Nucleus accumbens (tissue), 56 donors: ENCODE measurements at places on chromosomes 5 and 9.

DNA sequence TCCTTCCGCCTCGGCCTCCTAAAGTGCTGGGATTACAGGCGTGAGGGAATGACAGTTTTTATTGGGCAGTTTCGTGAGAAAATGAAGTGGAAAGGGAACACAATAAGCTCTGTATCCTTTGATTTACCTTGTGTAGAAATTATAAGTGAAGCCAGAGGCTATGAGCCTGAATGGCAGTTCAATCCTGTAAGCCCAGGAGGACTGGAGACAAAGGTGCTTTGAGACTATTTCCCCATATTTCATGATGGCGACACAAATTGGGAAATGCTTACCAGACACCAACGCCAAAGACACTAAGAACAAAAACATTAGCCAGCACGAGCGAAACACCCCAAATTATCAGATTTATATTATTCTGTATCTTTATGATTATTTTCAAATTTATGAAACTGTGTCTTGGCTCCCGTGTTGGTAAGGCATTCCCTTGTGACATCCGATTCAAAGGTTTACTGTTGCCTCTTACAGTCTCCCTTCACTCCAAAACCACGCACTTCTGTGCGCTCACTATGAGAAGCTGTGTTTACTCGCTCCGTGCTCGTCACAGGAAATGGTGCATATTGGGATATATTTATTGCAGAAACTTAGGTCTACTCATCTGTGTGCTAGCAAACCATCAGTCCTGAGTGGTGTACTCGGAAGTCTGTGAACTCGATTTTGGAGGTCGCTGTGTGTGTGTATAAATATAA, 73.9 kb downstream of the SH3PXD2B start:
- no peak for DNase-seq

DNA sequence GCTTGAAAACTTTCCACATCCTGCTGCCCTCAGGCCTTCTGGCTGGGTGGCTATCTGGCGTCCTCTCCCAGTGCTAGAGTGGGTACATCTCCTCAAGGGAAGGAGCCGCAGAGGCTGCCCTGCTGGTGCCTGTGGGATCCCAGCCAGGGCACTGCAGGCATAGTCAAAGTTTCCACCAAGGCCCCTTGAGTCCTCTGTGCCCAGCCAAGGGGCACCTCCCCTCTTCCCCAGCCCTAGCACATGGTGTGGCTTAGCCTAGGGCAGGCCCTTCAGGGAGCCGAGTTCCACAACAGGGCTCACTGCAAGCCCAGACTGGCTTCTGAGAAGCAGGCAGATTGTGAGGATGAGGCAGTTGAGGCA, 103.2 kb downstream of the RGS3 start:
- DNase-seq, result no peak

DNA sequence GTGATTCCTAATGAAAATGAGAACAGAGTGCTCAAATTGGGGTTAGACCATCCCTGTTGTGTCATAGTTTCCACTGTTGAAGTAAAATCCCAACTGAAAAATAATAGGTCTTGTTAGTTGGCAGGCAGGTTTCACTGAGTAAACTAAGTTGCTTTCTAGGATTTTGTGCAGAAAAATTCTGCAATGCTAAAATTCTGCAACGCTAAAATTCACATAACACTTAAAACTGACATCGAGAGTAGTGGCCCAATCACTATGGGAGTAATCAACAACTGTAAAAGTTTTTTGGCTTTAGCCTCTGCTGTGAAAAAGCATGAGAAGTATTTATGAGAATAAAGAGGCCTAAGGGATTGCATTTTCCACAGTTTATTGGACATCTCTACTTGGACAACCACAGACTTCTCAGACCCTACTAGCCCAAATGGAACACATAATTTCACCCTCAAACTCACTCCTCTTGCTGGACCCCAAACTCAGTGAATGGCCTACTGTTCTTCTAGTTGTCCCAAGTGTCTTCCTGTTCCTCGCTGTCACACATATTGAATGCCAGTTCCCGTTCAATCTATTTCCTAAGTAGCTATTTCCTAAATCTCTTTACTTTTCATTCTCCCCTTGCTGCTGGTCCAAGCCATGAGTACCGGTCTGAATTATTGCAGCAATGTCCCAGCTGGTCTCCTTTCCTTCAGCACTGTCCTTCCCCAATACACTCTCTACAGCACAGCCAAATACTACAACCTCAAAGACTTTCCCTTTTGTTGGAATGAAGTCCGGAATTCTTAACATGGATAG, 355.4 kb downstream of the PDE4D start:
- DNase-seq, result no peak

GRCh38 chr5:172594867-172595466, 46.1 kb upstream of the NEURL1B start:
- DNase-seq, result no peak

- no peak for DNase-seq
Observed at GRCh38 chr5:154851351-154851750, 948 bp upstream of the FAXDC2 start.

- DNase-seq, result no peak
Observed at GRCh38 chr5:169385636-169386035, 84.7 kb upstream of the SLIT3 start.

DNA sequence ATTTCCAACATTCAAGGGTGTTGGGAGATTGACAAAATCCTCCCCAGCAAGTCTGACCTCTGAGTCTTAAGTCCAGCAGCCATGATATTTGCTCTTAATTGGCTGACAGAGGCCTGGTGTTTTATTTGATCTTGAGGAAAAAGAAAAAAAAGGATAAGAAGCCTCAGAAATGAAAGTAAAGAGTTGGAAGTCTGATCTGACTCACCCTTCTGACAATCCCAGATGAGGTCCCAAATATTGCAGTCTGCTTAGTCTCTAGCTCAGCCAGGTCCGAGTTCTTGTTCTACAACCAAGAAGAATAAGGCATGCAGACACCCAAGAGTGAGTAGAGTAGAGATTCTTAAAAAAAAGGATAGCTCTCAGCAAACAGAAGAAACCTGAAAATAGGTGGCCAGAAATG, 632.5 kb upstream of the ST8SIA4 start:
- no peak for DNase-seq

- DNase-seq, result no peak
Observed at GRCh38 chr5:176682016-176682531, 34.8 kb downstream of the TSPAN17 start.

DNA sequence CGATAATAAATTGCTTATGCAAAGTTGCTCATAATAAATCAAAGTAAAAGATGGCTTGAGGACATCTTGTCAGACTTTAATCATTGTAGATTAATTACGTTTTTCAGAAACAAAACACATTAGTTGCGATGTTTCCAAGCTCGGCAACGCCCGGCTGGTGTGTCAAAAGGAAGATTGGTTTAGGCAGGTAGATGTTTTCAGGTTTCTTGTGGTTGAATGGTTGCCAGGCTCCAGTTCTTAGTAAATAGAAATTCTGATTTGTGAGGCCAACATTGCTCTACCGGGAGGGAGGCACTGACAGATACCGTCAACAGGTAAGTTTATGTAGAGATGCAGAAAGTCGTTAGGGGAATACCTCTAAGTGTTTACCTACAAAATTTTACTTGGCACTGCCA, 280.3 kb downstream of the NPR3 start:
- no peak for DNase-seq

- DNase-seq, result no peak
Observed at GRCh38 chr5:37815913-37816312, 23.9 kb downstream of the GDNF start.

DNA sequence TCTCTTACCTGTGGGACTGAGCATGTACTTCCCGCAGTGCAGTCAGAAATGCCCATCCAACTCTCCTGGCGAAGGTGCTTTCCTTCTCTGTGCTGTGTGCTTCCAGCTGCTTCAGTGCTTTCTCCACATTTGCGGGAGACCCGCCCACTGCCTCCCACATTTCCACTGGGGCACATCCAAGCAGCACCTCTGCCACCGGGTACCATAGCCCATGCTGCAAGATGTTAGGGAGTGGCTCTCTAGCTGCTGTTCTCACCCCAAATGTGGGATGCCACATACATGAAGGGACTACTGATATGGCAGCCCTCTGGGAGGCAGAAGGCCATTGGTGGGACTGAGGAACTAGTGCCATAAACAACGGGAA, 8.8 kb downstream of the DMAC1 start:
- DNase-seq, result no peak

DNA sequence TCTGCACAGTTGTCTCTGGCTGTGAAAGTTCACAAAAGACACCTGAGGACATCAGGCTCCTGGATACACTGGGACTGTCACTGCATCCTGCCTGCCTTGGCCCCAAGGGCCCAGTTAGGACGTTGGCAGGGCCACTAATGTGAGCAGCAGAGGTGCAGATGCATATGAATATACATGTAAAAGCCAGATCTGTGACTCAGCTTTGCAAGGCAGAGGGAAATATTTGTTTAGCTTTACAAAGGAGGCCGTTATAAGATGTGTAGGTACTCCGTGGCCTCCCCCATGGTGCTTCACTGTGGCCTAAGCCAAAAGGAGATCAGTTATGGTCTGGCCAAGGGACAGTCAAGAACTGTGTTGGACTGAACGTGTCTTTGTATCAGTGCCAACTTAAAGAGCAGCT, 4.1 kb upstream of the C1QTNF3 start:
- no peak for DNase-seq

DNA sequence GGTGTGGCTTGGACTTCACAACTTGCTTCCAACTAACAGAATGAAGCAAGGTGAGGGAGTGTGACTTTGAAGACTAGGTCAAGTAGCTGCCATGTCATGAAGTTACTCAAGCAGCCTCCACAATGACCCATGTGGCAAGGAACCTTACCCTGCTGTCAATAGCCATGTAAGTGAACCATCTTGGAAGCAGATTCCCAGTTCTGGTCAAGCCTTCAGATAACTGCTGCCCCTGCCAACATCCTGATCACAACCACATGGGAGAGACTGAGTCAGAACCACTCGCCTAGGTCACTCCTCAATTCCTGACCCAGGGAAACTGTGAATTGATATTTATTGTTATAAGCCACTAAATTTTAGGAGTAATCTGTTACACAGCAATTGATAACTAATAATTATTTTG, 10.9 kb downstream of the ZCCHC10 start:
- no peak for DNase-seq

DNA sequence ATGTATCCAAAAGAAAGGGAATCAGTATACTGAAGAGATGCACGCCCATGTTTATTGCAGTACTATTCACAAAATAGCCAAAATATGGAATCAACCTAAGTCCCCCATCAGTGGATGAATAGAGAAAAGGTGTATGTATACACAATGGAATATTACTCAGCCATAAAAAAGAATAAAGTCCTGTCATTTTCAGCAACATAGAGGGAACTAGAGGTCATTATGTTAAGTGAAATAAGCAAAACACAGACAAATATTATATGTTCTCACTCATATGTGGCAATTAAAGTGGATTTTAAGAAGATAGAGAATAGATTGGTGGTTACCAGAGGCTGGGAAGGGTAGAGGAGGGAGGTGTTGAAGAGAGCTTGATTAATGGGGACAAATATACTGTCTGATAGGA, 88.6 kb downstream of the NIPBL start:
- DNase-seq, result no peak

GRCh38 chr5:118531276-118531675, 457.1 kb downstream of the DTWD2 start:
- DNase-seq, result no peak

GRCh38 chr9:128355451-128355850, 15.1 kb downstream of the SLC27A4 start:
- DNase-seq, result no peak

DNA sequence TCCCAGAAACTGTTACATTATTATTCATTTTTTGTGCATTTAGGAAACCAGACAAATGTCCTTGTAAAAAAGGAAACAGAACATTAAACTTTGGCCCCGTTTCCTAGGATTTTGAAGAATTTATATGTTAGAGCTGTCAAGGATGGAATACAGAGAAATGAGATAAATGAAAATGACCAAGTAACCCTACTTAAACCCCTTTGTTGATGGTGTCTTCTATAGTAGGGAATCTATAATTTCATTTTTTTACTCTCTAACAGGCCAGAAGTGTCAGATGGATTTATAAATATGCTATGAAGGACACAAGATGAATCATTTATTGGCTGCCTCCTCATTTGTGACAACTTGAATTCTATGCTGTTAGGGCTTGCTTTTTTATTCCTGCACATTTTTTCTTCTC, 1047.1 kb downstream of the PTPRD start:
- DNase-seq, result no peak

GRCh38 chr5:52740007-52740406, 47.7 kb upstream of the ITGA1 start:
- no peak for DNase-seq

DNA sequence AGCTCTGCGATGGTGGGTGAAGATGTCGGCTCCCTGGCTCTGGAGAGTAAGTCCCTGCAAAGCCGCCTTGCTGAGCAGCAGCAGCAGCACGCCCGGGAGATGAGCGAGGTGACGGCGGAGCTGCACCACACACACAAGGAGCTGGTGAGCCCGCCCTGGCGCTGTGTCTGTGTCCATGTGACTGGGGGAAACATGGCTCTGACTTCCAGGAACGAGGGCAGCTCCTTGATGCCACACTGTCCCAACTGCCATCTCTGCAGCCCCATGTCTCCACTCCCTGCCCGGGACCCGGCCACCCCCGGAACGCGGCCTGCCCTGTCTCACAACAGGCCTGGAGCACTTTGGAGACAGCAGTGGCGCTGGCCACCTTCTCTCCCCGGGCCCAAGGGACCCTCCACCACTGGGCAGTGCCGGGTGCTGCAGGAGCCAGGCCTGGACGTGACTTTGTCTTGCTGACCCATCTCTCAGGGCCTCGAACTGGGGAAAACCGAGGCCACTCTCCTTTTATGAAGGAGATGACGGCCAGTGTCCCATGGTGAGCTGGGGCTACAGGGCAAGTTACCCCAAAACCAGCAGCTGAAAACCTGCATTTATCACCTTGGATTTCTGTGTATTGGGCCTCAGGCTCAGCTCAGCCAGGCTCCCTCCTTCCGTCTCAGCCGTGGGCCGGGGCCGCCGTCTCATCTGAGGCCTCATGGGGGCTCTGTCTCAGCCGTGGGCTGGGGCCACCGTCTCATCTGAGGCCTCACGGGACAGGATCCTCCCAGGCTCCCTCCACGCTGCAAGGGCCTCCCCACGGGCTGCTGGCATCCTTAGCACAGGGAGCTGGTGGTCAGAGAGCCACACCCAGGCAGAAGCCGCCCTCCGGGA, 28.6 kb downstream of the CEP72 start:
- no peak for DNase-seq

GRCh38 chr9:109277451-109277850, 43.4 kb downstream of the EPB41L4B start:
- DNase-seq, result no peak

- DNase-seq, result no peak
Observed at GRCh38 chr9:134846699-134847098, 33.9 kb upstream of the FCN2 start.

- no peak for DNase-seq
Observed at GRCh38 chr5:171462136-171462927, 42.9 kb downstream of the FGF18 start.

DNA sequence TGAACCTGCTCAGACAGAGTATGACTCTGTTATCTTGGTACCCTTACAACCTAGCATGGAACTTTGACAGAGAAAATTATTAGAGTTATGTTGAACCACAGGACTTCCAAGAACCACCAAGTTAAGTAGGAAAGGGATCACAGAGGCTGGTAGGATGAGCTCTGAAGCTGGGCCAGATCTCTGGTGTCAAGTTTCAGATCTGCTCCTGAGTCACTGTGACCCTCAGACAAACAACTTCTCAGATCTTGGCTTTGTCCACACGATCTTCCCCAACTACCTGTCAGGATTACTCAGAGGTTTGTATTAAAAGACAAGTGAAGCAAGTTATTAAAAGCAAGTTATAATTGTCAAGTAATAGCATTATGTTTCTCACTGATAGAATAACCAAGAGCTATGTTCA, 189.0 kb downstream of the SEC61B start:
- no peak for DNase-seq
